ENCODE measurements at places on chromosomes 12 and 14.

GRCh38 chr14:56887216-56887615 lies 76.9 kb upstream of the OTX2 start:
- DNase-seq: no peak

DNA sequence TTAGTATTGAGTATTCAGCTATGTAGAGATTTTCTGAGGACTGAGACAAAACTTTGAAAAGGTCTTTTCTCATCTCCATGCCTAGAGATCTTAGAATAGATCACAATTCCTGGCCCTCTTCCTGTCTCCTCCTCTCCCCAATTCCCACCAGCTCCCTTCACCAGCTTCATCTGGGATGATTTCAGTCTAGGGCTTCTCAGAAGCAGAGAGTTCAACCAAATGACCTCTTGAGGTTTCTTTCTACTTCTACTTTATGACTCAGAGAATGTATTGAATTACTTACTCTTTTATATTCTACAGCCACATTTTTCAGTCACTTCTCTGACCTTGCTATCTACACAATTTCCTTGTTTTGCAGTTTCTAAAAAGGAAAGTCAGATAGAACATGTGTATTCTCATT lies 19.4 kb upstream of the SNX6 start:
- no peak for DNase-seq

GRCh38 chr12:93007544-93007943 lies 78.4 kb upstream of the EEA1 start:
- no peak for DNase-seq

DNA sequence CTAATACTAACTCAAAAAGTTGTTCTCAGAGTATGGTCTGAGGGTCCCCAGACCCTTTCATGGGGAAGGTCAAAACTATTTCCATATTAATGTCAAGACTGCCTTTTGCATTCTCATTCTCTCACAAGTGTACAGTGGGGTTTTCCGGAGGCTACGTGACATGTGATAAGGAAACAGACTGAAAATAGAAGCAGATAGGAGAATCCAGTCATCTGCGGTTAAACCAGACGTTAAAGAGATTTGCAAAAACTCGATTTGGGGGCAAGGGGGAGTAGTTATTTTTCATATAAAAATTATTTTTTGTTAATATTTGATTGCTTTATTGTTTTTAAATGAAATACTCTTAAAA lies 1.0 kb upstream of the NAP1L1 start:
- no peak for DNase-seq

DNA sequence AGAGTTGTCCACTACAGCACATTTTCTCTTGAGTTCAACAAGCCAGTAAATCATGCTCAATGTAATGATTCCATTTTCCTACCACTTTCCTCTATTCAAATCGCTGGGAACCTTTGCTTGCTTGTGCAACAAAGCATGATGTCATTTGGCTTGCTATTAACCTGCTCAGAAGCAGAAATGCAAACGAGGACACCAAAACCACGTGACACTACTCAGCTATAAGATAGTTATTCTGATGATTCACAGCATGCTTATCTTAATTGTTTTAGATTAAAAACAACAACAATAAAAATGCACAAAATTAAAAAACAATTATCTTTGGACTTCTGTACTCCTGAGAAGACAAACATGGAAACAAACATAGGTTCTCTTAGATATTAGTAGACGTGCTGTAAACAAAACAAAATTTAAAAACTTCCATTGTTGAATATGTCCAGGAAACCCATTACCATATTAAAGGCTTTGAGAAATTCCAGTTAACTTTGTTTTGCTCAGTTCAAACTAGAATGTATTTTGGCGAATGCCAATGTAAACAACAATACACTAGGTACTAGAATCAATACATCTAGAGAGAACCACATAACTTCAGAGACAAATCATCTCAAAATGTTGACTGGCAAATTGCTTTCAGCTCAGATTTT lies 77.5 kb upstream of the KRAS start:
- no peak for DNase-seq

DNA sequence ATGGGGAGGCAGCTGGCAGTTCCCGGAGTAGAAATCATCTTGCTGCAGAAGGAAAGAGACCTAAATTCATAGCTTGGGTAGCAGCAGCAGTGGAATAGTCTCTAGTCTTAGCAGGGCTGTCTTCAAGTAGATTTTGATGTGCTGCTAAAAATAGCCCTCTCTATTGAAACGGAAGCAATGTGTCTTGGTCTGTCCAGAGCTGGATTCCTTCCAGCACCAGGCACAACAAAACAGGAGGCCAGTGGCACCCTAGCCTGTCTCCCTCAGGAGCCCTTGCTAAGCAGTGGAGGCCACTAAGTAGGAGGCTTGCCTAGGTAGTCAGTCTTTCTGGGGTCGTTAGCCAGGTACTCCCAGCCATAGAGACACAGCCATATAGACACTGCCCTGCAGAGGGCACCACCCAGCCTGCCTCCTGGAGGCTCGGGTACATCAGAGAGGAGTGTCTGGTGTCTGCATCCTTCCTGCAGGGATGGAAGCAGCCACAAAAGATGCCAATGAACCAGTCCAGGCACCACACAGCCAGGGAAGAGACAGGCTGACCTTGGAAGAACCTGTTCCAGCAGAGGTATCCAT lies 97.5 kb downstream of the CRACR2A start:
- peak; percentile 24 for DNase-seq

GRCh38 chr14:72614891-72615415 lies 278.9 kb downstream of the DPF3 start:
- no peak for DNase-seq

DNA sequence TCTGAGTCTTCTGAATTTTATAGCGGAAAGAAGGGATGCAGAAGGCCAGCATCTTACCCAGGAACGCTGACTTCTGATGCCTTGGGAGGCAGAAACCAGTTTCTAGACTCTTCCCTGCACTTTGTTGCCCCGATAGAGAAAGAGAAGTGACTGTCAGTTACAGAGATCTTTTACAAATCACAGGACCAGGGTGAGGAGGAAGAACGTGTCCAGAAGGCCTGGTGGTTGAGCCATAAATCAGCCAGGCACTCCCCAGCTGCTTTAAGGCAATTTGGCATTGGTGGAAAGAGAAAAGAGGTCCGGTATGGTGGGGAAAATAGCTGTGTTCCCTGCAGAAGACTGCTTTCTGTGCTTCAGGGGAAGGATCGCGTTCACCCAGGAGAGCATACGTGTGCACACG lies 88.7 kb upstream of the KCNA1 start:
- DNase-seq: no peak

GRCh38 chr12:113049976-113050742 lies 6.4 kb upstream of the DTX1 start:
- DNase-seq: no peak

- DNase-seq: no peak
Measured at GRCh38 chr14:49992448-49992847, 99.6 kb downstream of the ARF6 start.

GRCh38 chr14:24518851-24519250 lies 10.8 kb upstream of the CMA1 start:
- no peak for DNase-seq

GRCh38 chr12:130371296-130371695 lies 33.6 kb downstream of the PIWIL1 start:
- no peak for DNase-seq

- DNase-seq: no peak
Measured at GRCh38 chr12:79347866-79348265, 342.9 kb downstream of the PAWR start.

DNA sequence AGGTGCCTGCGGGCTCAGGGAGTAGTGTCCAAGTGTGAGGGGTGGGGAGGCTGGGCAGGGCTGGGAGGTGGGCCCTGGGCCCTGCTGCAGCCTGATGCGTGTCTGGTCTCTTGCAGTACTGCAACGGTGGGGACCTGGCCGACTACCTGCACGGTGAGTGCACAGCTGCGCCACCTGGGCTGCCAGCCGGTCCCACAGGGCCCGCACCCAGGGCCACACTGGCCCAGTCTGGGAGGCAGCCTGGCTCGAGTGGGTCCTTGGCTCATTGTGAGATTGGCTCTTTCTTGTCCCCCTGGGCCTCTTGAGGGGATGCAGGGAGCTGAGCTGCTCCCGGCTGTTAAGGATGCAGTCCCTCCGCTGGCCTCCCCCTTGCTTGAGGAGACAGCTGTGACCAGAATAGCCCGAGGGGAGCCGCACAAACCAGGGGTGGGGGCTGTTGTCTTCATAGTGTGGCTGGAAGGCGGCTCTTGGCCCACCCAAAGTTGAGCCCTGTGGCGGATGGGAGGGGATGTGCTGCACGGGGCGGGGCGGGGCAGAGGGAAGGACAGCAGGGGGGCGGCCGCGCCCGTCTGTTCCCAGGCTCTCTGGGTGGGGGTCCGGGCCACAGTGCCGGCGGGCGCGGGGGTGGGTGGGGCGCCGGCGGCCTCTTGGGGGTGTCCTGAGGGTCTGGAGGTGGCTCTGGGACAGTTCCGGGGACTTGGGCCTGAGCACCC lies 13.1 kb downstream of the ULK1 start:
- no peak for DNase-seq

GRCh38 chr12:19199332-19199731 lies 69.8 kb downstream of the PLEKHA5 start:
- DNase-seq: no peak

DNA sequence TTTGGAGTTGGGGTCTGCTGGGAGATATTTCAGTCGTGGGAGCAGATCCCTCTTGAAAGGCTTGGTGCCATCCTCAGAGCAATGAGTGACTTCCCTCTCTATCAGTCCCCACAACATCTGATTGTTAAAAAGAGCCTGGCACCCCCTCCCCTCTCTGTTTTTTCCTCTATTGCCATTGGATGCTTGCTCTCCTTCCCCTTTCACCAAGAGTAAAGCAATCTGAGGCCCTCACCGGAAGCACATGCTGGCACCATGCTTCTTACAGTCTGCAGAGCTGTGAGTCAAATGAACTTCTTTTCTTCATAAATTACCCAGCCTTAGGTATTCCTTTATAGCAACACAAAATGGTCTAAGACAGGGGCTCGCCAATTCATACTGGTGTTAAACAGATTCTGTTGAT lies 99.1 kb upstream of the CCND2 start:
- DNase-seq: no peak

DNA sequence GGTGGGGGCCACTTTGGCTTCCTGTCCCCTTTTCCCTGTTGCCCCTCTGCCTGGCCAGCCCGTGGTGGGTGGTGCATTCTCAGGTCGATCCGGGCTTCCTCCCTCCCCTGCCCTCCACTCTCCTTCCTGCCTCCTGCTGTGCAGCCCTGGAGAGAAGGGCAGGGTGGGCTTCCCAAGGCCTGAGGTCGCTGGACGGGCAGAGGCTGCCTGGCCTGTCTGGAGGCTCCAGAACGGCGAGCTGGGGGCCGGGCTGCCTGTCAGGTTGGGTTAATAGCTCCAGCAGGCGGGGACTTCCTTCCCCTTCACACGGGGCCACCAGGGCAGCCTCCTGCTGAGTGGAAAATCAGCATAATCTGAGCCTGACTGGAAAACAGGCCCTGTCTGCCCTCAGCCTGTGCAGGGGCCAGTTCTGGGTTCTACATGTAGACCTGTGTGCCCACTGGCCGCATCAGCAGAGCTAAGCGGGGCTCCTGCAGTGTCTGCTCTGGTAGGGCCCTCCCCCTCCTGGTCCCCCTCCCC lies 11.3 kb downstream of the KIF26A start:
- DNase-seq: no peak

DNA sequence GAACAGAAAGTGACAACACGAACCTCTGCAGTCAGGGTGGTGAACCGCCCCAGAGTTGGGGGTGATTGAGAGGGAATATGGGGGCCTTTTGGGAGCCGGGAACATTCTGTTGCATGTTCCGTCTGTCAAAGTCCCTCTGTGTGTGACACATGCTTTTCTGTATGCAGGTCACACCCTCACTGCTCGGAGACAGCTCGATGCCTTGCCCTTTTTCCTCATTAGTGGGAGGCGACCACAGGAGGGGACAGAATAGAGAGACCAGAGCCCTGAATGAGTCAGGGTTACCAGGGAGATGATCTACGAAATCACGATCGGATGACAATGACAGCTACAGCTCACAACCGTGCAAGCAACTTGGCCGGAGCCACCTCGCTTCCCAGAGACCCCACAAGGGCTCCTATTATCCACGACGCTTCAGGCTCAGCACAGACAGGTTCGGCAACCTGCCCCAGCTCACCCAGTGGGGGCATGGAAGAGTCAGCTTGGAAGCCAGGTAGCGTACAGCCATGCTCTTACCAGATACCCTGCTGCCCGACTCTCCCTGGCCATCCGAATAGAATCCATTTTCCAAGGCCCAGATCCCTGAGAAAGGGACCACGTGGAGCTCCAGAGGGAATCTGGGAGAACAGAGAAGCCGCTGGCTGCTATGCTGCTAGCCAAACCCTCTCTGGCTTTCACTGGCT lies 38.8 kb downstream of the TESC start:
- DNase-seq: no peak

GRCh38 chr12:109476807-109477184 lies 304 bp downstream of the KCTD10 start:
- DNase-seq: no peak

DNA sequence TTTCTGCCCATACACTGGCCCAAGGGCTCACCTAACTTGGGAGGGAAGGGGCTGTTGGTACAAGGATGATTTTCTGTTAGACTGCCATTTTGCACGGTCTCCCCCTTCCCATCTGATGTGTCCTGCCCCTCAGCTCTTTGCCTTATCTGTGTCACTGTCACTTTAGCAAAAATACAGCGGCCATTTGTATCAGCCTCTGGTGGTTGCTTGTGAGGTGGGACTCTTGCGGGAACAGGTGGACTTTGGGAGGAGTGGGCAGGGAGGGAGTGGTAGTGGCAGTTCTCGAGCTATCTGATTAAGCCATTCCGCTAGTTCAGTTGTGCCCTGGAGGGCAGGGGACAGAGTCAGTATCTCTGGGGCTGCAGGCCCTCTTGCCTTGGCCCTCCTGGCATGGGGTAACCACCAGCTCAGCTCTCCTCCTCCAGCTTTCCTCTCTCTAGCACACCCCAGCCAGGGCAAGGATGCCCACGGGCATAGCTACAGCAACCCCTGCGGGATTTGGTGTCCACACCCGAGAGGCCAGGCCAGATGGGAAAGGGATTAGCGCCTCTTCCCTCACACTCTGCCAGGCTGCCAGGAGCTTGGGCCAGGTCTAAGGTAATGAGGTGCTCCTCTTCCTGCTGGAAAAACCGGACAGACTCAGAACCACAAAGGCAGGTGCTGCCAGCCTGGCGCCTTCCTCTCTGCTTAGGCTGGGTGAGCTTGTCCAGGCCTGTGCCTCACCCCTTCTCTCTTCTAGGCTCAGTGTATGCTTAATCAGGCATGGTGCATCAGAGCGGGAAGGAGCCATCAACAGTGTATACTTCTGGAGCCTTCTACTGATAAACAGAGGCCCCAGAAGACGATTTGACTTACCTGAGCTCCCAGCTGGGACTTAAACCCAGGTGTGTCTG lies 8.7 kb downstream of the SLC48A1 start:
- peak; percentile 15 for DNase-seq

DNA sequence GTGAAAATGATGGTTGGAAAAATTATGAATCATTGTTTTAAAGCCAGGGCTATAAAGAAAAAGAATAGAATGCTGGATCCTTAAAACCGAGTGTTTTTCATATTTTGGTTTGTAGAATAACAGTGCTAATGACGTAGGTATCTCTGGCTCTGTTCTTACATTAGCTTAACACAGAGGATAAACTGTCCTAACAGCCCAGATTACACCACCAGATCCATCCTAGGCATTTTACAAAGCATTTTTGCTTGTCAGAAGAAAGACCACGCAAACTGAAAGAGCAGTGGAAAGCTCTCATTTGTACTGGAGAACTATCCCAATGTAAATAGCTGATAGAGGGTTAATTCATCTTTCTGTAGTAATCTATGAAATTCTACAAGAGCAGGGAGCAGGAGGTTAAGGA lies 13.6 kb downstream of the IFT81 start:
- no peak for DNase-seq

GRCh38 chr14:101020834-101021370 lies 117.4 kb upstream of the RTL1 start:
- DNase-seq: no peak

- no peak for DNase-seq
Measured at GRCh38 chr14:76863724-76864407, 37.7 kb downstream of the LRRC74A start.

- peak; percentile 52 for DNase-seq
Measured at GRCh38 chr12:92582475-92582874, 120.3 kb upstream of the PLEKHG7 start.
